Adrenal gland (tissue), 19 donors: ENCODE measurements at places on chromosomes 6 and 20.

DNA sequence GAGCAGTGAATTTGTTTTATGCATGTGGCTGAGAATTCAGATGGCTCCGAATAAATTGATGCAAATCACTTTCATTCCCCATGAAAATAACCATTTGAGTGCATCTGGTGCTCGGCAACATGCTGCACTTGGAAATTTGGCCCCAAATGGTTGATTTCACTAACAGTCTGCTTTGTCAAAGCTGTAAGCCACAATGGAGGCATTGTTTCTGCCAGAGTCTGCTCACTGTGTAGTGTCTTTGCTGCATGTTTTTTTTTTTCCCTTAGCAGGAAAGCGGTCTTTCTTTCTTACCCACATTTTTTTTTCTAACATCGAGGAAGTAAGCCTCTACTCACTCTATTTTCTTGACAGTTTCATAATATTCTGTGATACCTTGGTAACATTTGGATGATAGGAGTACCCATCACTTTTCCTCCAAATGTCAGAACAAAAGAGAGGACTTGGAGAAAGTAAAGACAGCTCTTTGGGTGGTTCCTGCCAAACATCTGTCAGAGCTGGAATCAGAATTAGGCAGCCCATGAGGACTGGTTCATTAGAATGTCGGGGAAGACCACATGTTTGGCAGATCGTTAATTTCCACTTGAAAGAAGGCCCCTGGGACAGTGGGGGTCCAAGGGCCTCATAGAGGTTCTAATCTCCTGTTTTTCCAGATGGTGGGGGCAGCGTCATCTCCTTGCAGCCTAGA lies 149.5 kb downstream of the DOK5 start:
- no peak for DNase-seq

DNA sequence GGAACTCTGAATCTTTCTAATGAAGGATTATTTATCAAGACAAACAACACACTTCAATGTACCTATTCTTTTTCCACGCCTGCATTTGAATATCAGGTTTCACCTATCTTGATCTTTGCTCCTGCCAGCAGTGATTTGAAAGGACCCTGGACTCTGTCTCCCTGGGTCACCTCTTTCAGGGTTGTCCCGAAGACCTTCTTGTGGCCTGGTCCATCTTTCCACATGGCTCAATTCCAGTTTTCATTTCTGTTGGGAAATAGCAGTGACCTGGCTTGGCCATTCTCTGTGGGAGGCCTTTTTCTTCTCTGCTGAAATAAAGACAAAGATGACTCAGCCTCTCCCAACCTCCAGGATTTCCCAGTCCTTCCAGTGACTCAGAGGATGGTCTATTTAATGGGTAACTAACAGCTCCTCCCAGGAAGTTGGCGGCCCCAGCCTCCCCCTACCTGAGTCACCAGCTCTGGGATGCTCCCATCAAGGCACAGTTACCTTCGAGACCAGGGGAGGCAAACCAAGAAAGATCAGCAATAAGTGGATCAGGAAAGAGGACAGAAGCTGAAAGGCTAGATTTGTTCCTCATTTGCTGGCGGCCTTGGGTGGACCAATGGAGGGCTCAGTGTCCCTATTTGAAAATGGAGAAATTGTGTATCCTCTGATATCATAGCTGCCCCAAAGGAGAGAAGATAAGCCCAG lies 120.2 kb upstream of the RNF24 start:
- peak; percentile 80 for DNase-seq

DNA sequence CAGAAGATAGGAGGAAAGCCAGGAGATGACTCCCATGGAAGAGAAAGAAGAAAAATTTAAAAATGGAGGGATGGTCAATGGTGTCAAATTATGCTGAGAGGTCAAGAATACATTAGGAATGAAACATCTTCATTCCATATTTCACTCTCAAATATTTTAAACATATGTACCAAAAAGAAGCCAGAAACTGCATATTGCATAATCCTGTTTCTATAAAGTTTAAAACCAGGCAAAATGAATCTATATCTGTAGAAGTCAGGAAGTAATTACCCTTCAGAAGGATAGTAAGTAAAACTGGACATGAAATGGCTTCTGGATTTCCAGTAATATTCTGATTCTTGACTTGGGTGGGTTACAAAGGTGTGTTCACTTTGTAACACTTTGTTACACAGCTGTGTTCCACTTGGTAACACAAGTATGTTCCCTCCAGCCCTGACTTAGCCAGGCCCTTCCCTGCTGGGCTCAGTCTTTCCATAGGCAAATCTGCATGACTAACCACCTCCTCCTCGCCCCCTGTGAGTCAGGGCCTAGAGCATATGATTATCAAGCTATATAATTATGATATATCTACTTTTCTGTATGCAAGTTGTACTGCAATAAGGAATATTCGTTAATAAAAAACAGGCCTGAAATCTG lies 20.2 kb upstream of the C6orf141 start:
- DNase-seq: no peak

DNA sequence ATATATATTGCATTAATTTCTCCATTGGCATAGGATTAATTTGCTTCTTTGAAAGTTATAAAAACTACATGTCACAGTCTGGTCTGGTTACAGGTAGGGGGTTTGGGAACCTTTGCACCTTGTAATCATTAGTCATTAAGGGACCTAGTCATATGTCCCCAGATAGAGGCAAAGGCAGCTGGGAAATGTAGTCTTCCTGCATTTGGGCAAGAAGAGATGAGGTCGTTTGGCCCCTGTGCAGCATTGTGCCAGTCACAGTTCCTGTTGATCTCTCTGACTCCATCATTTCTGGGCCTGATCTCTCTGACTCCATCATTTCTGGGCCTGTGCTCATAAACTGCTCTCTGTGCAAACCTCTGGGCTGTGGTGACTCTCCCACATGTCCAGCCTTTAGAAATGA lies 73.2 kb downstream of the BCKDHB start:
- no peak for DNase-seq

DNA sequence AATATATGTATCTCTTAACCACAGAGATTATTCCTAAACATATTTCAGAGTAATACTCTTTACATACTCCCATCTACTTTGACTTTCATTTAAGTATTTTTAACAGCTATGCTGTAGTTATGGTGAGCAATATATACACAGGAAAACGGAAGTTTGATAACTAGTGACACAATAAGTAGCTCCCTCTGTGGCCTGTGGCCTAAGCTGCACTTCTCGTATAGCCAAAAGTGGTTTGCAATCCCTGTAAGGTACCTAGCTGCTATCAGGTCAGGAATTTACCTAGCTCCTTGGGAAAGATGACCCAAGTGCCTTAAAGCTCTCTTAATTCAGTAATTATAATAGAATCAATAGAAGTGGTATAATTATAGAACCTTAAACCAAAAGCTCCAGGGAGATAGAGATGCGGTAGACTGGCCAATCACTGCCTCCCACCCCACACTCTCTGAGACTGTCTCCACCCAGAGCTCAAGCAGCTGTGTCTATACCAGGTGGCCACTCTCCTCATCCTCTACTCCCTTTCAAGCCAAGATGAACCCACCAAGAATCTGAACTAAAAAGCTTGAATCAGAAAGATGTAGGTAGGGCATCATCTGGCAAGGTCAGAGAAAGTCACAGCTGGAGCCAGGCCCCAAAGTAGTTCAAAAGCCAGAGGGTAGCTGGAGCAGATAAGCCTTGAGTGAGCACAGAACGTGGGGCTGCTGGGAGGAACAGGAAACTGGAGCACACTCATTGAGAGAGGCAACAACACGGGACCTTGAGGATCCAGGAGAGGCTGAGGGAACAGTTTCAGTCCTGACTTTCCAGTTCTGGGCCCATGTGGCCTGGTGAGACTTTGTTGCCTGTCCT lies 84.9 kb upstream of the ASF1A start:
- no peak for DNase-seq

- DNase-seq: peak; percentile 27
Observed at GRCh38 chr6:25279748-25280343, 672 bp downstream of the CARMIL1 start.

DNA sequence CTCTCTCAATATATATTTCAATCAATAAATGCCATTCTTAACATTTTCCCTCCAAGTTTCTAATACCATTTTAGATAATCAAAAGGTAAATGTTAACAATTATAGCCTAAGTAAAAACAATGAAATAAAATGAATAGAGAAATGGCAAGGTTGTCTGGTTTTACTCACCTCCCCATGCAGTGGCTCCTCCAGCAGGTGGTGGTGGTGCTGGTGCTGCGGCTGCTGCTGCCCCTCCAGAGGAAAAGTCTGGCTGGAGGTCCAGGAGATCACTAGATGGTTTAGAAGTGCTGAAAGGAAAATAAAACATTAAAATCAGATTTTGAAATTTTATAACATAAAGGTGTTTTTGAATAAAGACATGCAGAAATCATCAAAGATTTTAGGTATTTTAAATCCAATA lies 93.2 kb downstream of the PRSS35 start:
- no peak for DNase-seq

- no peak for DNase-seq
Observed at GRCh38 chr6:81847866-81848265, 95.4 kb upstream of the TENT5A start.

DNA sequence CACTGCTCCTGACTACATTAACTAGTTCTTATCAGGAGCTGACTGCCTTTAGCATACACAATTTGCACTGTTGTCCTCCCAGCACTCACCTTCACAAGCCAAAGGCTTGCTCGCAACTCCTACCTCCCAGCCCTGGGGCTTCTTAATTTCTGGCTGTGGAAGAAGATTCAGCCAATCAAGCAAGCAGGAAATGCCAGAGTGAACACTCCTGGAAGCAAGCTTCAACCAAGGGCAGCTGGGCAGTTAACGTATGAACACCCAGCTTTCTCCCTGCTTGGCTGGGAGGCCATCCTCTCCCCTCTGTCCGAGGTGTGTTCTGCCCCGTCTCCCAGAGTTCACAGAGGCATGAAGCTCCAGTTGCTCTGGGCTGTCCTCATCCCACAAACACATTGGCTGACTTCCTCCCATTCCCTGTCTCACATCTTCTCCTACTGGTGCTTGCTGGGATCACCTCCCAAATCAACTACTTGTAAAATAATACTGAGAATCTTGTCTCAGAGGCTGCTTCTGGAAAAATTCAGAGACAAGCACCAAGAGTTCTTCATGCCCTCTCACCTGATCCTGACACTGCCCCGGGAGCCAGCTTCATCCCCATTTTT lies 15.3 kb upstream of the SRSF6 start:
- no peak for DNase-seq

- DNase-seq: no peak
Observed at GRCh38 chr20:49987015-49987867, 4.5 kb downstream of the SNAI1 start.

DNA sequence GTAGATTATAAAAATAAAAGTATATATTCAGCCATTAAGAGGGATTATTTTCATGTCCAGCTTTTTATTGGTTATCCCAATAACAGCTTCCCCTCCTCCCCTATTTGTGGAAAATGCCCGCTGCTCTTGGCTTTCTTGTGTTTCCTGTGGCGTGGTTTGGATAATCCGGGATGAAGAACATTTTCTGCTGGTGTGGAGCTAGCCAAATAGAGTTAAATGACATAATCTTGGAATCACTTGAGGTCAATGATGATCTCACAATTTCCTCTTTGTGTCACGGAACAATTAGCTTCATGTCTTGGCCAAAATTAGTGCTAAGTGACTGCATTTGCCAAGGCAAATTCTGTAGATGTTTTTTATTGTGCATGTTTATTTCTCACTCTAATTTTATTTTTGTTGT lies 394.0 kb downstream of the LAMA2 start:
- DNase-seq: no peak

- DNase-seq: no peak
Observed at GRCh38 chr6:35041086-35041861, 99.9 kb downstream of the TCP11 start.

DNA sequence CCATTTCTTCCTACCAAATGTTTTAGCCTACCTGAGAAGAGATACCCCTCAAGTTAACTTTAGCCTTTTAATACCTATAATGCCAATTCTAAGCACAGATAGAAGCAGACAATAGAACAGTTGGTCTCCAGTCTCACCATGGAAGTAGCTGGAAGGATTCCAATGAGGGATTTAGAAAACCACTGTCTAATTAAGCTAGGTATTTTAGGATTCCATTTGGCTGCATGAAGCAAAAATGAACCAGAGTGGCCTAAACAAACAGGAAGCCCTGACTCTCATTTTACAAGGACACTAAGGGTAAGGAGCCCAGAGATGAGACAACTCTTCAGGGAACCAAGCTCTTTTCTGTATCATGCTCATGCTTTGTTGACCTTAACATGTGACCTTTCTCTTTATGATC lies 199.2 kb downstream of the ALDH8A1 start:
- no peak for DNase-seq

GRCh38 chr6:71579902-71580301 lies 291.3 kb downstream of the OGFRL1 start:
- no peak for DNase-seq

- DNase-seq: no peak
Observed at GRCh38 chr6:79385333-79385732, 150.9 kb upstream of the HMGN3 start.

DNA sequence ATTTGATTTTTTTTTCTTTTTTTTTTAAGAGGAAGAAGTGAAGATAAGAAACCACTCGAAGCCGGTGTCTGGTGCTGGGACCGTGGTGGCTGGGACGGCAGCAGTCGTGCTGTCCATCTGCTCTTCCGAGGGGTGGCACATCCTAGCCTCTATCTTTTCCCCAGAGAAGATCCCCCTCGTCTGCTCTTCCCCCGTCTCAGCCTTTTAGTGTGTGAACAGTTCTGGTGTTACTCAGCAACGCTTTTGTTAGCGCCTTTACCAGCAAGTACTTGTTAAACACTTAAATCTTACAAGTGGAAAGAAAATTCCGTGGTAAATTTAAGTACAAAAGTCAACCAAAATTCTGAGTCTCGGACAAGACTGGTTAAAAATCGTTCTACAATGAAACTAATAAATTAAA lies 90.1 kb downstream of the RSPH3 start:
- no peak for DNase-seq

DNA sequence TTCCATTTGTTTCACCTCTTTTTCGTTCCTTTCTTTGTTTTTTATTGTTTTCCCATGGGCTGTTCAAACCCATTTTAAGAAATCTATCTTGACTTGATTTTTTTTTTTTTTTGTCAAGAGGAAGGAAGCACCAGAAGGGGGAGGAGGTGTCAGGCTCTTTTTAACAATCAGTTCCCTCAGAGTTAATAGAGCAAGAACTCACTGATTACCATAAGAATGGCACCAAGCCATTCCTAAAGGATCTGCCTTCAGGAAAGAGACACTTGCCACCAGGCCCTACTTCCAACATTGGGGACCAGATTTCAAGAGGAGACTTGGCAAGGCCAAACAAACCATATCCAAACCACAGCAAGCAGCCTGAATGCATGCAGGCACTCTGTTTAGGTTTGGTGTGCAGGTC lies 168.0 kb downstream of the OTOR start:
- no peak for DNase-seq

GRCh38 chr20:20343932-20344331 lies 24.0 kb upstream of the INSM1 start:
- no peak for DNase-seq
